ENCODE measurements at places on chromosomes 16 and 17. TPM values are rescaled to one million over a fixed set of nuclear protein-coding genes. Genes with fewer than 3 reads are reported as not detected.

The TMEM114 gene
- total RNA-seq, result not detected

DNA sequence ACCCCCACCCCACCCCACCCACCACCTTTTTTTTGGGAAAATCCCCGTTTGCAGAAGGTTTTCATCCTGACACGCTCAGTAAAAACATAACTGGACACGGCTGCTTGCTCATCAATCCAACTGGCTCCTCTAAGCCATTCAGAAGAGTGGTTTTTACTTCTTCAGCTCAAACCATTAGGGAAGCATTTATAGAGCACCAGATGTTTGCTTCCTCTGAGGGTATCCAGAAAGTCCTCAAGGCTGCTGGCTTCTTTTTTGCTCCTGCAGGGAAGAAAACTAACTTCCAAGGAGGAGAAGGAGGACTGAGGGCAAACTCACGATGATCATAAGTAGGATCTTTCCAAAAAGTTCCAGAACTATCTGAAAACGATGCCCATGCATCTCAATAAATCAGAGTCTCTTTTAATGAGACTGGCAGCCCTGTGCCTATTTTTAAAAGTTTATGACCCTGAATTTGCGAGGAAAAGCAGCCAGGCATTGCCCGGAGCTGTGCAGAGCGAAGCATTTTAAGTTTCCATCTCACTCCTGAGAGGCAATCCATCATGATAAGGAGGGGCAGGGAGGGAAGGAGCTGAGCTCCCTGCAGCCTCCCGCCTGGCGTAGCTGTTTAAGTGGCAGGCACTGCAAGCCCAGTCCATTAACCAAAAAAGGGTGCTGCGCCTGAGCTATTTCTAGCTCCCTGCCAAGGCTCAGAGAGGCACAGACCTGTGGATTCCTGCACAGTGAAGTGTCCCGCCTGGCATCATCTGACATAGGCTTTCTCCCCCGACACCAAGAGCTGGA, 146.3 kb upstream of the FOXF1 start:
- no peaks in the 10 kb centered on the region for H3K4me1 ChIP-seq
- DNase-seq, result no peak
- no peaks in the 10 kb centered on the region for H3K27me3 ChIP-seq
- H3K27ac ChIP-seq, result no peak overlapping the region

- peaks cover 57% of the 10 kb centered on the region for H3K4me1 ChIP-seq
- DNase-seq, result no peak
- peak overlapping the region; percentile 77 for H3K27ac ChIP-seq
- H3K27me3 ChIP-seq, result no peaks in the 10 kb centered on the region
Measured at GRCh38 chr17:42565523-42566214, 1.2 kb upstream of the MLX start.

- no peaks in the 10 kb centered on the region for H3K27me3 ChIP-seq
- no peaks in the 10 kb centered on the region for H3K4me1 ChIP-seq
- H3K4me3 ChIP-seq, result no peak overlapping the region
- no peak for DNase-seq
Measured at GRCh38 chr17:50310455-50311111, 35.3 kb upstream of the XYLT2 start.

GRCh38 chr17:40950176-40950575, 12.7 kb upstream of the KRT23 start:
- no peaks in the 10 kb centered on the region for H3K36me3 ChIP-seq
- peaks cover 7% of the 10 kb centered on the region for H3K27me3 ChIP-seq
- no peak overlapping the region for H3K27ac ChIP-seq
- H3K4me1 ChIP-seq, result no peaks in the 10 kb centered on the region

The AIPL1 gene
- not detected for total RNA-seq

DNA sequence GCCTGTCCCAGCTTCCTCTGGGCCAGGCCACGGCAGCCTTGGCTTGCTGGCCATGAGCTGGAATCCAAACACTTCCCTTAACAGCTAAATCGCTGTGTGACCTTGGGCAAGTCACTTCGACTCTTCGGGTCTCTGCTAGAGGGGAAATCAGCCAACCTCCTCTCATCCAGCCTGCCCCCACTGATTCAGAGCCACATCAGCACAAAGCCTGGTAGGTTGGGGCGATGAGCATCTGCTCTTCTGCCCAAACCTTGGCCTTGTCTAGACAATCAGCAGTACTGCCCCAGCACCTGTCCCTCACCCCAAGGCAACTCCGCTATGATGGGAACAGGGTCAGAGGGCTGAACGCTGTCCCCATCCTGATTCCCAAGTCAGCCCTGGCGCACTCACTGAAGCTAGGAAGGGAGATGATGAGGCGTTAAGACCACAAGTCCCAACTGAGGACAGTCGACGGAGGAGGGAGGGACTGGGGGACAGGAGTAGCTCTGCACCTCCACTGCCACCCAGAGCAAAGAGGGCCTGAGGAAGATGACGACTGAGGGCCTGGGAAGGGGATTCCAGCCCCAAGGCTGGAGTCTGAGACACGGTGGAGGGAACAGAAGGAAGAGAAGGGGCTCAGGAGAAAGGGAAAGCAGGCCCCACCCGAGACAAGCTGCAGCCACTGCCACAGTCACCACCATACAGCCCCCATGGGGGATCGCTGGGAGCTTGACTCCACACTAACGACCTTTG, 1.3 kb downstream of the CLUH start:
- H3K27me3 ChIP-seq, result no peaks in the 10 kb centered on the region
- H3K36me3 ChIP-seq, result no peaks in the 10 kb centered on the region
- H3K27ac ChIP-seq, result no peak overlapping the region
- DNase-seq, result no peak
- peak overlapping the region; percentile 57 for H3K4me3 ChIP-seq

DNA sequence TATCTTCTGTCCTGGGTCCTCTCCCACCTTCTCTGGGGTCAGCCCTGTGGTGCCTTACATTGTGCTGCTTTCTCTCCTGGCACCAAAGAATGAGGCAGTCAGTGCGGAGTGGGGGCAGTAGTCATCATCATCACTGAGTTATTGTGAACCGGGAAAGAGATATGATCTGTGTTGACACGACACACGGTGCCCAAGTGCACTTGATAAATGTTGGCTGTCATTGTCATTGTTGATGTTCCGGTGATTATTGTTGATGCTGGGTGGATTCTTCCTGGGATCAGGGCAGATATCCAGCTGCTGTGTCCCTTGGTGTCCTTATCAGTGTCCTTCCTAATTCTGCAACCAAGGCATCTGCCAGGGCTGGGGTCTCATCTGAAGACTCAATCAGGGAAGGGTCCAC, 121.7 kb downstream of the ABCC6 start:
- H3K4me3 ChIP-seq, result no peak overlapping the region
- no peak for DNase-seq

DNA sequence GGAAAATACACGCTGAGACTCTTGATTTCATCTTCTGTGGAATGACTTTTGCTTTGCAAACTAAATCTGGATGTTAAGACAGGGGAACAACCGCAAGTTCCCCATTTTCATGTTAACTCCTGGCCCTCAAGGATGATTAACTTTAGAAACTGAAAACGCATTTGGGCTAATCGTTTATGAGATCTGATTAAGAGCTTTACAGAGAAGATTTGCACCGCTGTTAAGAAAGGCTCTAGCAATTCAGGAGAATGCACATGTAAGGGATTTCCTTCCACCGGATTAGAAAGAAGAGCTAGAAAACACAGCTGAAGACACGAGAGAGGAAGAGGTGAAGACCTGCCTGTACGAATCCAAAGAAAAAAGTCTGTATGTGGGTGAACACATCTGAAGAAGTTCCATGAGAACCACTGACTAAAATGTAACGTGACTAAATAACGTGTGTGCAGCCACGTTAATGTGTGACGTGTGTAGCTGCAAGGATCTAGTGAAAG, 106.4 kb downstream of the YPEL2 start:
- peaks cover 3% of the 10 kb centered on the region for H3K4me1 ChIP-seq
- no peak overlapping the region for H3K4me3 ChIP-seq
- no peaks in the 10 kb centered on the region for H3K27me3 ChIP-seq
- H3K27ac ChIP-seq, result no peak overlapping the region
- no peak for DNase-seq
- no peaks in the 10 kb centered on the region for H3K36me3 ChIP-seq

DNA sequence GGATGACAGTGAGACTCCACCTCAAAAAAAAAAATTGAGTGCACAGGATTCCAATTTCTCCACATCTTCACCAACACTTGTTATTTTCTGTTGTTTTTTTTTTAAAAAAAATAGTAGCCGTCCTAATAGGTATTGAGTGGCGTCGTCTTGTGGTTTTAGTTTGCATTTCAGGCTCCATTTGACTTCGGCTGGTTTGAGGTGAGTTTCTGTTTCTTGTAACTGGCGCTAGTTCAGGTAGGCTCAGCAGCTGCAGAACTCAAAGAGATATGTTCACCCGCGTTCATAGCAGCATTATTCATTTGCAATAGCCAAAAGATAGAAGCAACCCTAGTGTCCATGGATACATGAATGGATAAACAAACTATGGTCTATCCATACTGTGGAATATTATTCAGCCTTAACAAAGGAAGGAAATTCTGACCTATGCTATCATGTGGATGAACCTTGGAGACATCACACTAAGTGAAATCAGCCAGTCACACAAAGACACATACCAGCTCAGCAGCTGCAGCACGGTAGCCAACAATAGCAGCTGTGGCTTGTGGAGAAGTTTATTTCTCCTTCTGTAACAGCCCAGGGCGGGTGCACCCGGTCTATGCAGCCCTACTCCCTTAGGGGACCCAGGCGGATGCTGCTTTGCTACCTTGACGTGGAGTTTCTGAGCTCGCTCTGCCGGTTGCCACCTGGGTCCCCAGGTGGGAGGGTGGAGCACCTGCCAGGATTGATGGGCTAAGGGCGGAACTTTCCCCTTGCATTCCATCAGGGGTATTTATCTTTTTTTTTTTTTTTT, 44.9 kb downstream of the TMEM235 start:
- H3K36me3 ChIP-seq, result no peaks in the 10 kb centered on the region
- H3K27ac ChIP-seq, result no peak overlapping the region
- no peaks in the 10 kb centered on the region for H3K4me1 ChIP-seq

The CA10 gene
- total RNA-seq, result not detected

The KRTAP4-3 gene
- total RNA-seq, result not detected

- H3K4me1 ChIP-seq, result peaks cover 19% of the 10 kb centered on the region
- DNase-seq, result peak; percentile 33
- no peaks in the 10 kb centered on the region for H3K27me3 ChIP-seq
- H3K4me3 ChIP-seq, result no peak overlapping the region
Measured at GRCh38 chr17:39903158-39903884, 15.1 kb downstream of the GSDMB start.

Measured in natural killer cell (primary cell).